ENCODE measurements at places on chromosomes 5 and 9.

- DNase-seq, result no peak
These were observed 290.0 kb upstream of the PRR16 start for GRCh38 chr5:120174089-120174488.

DNA sequence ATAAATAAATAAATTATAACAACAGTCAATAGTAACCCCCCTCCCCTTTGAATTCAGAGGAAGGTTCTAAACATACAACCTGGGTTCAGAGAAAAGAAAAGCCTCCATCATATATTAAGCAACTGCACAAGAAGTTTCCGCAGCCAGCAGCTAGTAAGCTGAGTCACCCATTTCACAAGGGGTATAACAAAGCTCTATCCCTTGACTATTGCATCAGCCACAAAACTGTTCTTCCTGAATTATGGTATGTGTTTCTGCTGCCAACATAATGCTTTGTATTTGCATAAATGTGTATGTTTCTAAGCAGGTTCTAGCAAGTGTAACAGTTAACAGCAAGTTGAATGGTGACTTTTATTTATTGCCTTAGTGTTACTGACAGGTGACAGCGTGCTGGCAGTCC is 6.8 kb upstream of the CEP120 start:
- DNase-seq, result no peak

DNA sequence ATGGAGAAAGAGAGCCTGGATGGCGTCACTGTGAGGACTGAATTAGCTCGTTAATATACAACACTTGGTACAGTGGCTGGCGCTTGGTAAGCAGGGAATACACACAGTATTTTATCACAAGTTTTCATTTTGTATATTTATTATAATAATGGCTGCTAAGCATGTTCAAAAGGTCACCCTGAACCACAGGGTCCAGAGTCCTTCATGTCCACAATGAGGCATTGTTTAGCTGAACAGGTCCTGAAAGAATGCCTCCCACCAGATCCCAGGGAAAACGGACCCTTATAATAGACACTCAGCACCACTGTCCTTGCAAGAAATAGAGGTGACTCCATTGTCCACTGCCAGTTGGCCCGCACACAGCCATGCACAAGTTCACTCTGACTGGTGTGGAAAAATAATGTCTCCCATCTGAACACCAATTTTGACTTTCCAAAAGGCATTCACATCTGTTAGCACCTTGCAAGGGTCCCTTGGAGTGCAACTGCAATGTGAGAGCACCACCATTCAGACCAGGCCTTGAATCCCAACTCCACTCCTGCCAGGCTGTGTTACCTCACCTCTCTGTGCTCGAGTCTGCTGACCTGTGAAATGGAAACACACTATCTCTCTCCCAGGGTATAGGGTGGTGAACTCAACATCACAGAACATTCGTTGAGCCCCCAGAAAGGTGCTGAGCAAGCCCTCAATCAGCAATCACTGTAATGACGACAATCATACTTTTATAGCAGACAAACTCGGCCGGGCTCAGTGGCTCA is 3.9 kb downstream of the VDAC1 start:
- no peak for DNase-seq

- DNase-seq, result no peak
These were observed 29.5 kb downstream of the PLEKHG4B start for GRCh38 chr5:121432-121831.

DNA sequence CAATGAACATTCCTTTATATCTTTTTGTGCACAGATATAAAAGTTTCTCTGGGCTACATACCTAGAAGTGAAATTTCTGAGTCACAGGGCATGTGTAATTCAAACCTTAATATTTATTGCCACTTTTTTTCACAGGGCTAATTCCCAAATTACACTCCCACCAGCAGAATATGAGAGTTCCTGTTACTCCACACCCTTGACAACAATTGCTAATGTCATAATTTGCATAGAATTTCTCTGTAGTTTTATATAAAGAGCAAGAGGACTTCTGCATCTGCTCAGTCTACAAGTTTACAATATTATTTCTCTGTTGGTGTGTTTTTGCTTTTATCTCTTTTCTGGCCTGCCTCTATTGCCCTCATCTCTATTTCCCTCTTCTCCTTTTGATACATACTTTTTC is 518.5 kb downstream of the ZNF608 start:
- no peak for DNase-seq

GRCh38 chr9:21989440-21990189 is 4.6 kb downstream of the CDKN2A start:
- no peak for DNase-seq

- peak; percentile 41 for DNase-seq
These were observed 123.7 kb upstream of the CPEB4 start for GRCh38 chr5:173764332-173765028.

GRCh38 chr9:131522257-131523085 is 8.6 kb downstream of the UCK1 start:
- DNase-seq, result no peak

GRCh38 chr5:132420706-132421272 is 51.3 kb downstream of the SLC22A5 start:
- peak; percentile 74 for DNase-seq

DNA sequence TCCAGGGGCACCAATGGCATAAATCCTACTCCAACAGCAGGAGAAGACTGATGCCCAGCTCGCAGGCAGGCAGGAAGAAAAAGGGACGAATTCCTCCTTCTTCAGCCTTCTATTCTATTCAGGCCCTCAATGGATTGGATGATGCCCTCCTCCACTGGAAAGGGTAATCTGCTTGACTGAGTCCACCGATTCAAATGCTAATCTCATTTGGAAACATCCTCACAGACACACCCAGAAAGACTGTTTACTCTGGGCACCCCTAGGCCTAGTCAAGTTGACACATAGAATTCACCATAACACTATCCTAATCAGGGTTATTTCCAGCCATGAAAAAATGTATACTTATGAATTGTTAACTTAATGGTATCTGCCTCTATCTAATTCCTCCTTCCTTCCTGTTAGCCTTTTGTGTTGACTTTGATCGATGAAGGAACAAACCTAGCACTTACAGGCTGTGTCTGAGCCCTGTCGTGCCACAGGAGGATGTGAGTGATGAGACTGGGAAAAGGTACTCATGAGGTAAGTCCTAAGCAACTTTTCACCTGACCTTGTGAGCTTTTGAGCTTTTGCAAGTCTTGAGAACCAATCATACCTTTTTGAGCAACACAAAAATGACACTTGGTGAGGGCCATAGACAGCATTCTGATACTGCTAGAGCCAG is 36.5 kb downstream of the FOXD1 start:
- no peak for DNase-seq

- no peak for DNase-seq
These were observed 358.4 kb upstream of the RPS23 start for GRCh38 chr5:82636591-82636990.

GRCh38 chr5:154320224-154321089 is 125.3 kb upstream of the SAP30L start:
- no peak for DNase-seq

DNA sequence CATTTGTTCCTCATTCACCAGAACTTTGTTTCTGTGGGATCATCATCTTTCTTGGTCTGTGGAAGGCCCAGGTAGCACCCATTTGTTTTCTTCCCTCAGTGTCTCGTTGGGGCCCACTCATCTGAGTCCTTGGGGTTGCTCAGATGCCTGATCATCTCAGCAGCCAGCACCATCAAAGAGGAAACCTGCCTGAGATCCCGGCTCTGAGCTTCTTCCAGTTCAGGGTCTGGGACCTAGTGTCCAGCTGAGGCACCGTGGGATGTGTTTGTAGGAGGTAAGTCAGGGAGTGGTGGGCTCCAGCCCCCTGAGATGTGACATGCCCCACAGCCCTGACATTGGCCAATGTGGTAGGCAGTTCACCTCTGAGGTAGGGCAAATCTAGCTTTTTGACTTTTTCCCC is 9.4 kb upstream of the CD180 start:
- DNase-seq, result no peak

- no peak for DNase-seq
These were observed 7.3 kb downstream of the GDA start for GRCh38 chr9:72156586-72156985.

- DNase-seq, result no peak
These were observed 161.2 kb downstream of the FGF18 start for GRCh38 chr5:171580502-171581265.

DNA sequence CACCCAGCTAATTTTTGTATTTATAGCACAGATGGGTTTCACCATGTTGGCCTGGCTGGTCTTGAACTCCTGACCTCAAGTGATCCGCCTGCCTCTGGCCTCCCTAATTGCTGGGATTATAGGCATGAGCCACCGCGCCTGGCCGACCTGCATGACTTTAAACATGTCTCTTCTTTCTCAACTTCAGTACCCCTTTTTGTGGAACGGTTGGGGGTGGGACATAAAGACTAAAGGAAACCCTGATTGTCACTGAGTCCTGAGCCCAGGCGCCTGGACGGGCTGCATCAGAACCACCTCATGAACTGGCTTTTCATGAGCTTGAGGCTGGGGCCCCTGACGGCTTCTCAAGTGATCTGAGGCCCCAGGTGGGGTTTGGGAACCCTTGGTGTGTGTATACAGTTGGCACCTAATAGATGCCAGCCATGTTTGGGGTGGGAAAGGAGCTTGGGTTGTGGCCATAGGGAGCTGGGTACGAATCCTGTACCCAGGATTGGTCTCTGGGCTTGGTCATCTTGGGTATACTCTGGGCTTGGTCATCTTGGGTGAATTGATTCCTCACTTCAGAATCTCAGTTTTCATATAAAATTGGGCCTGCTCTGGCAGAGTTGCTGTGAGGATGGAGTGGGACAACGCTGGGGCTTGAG is 2.2 kb downstream of the GRK6 start:
- no peak for DNase-seq

DNA sequence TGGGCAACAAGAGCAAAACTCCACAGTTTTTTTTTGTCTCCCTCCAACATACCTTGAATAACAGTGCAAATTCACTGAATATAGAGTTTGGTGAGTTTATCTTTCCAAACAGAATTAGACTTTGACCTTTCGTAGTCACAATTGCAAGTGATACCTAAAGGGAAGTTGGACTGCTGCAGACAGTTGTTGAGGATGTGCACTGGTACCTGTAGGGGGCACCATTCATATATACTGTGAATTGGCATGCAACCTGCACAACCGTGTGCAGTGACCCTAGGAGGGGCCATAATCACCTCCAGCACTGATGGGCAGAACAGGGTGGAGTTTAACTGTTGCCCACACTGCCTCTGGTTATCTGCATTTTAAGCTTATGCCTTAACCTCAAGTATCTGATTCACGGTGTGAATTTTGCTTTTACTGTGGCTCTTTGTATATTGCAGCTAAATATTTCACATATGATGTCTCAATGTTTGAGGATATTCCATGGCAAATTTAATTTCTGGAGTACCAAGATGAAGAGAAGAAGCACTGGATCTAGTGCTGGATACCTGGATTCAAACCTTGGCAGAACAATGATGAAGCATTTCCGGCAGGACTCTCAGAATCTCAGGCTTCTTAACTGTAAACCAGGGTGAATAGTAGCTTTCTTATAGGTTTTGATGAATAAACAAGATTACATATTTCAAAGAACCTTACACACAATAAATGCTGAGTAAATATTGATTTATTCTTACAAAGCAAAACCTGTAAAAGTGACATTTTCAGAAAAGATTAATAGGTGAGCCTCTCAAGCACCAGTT is 144.3 kb downstream of the ACTBL2 start:
- no peak for DNase-seq

DNA sequence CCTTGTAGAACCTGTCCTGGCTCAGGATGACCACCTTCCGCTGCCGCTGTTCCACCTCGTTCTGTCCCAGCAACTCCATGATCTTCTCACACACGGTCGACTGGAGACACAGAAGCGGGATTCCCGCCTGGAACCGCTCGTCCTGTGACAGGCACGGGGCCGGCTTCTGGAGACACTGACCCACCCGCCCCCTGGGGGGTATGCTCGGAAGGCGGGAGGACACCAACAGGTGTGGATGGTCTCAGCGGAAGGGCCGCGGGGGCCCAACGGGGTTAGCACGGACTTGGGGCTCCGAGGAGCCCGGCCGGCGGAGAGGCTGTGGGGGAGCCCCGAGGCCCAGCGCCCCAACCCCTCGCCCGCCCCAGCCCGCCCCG is 530 bp downstream of the UCK1 start:
- DNase-seq, result no peak

- DNase-seq, result no peak
These were observed 3.7 kb downstream of the RECK start for GRCh38 chr9:36040271-36040925.

- no peak for DNase-seq
These were observed 72.8 kb downstream of the SNCAIP start for GRCh38 chr5:122384739-122385235.

GRCh38 chr9:88143179-88143578 is 4.9 kb upstream of the SPATA31C2 start:
- DNase-seq, result no peak

GRCh38 chr9:98363644-98364043 is 108.2 kb upstream of the TBC1D2 start:
- no peak for DNase-seq

GRCh38 chr9:19229595-19230354 is 718 bp upstream of the DENND4C start:
- DNase-seq, result peak; percentile 34

- DNase-seq, result no peak
These were observed 30.3 kb upstream of the TIFAB start for GRCh38 chr5:135482381-135482933.

DNA sequence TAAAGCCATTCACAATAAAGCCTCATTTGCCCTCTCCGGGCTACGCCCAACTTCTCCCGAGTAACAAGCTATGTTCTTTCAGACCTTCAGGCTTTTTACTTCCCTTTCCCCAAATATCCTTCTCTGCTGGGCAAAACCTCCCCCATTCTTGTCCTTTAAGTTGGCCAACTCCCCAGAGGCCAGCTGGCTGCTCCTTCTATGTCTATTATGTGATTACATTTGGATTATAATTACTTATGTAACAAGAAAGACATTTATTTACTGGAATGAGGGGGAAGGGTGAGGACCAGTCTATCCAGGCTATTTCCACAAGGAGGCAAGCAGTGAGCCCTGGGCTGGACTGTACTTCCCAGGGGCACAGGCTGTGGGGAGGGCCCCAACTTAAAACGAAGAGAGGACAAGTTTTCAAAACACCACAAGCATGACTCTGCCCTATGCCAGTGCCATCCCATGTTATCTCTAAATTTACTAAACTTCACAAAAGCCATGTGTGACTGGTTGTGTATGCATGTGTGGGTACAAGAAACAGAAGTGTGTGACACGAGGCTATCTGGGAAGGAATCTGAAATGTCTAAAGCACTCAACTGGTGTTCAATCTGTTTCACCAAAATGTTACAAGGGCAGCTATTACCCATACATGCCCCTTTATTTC is 84.5 kb downstream of the GNAQ start:
- no peak for DNase-seq

DNA sequence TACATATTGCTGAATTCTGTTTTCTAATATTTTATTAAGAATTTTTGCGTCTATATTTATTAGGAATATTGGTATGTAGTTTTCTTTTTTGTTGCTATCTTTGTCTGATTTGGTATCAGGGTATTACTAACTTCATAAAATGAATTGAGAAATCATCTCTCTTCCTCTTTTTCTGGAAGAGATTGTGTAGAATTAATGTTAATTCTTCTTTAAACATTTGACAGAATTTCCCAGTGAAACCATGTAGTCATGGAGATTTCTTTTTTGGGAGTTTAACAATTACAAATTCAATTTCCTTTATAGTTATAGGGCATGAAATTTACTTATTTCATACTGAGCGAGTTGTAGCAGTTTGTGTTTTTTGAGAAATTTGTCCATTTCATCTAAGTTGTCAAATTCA is 3.3 kb upstream of the FAM170A start:
- DNase-seq, result no peak
